Activated T-cell treated with anti-CD3 and anti-CD28 coated beads, Interleukin-2, amount 50 U/mL, for 24 hours (primary cell): ENCODE measurements at places on chromosomes 1 and 21.

DNA sequence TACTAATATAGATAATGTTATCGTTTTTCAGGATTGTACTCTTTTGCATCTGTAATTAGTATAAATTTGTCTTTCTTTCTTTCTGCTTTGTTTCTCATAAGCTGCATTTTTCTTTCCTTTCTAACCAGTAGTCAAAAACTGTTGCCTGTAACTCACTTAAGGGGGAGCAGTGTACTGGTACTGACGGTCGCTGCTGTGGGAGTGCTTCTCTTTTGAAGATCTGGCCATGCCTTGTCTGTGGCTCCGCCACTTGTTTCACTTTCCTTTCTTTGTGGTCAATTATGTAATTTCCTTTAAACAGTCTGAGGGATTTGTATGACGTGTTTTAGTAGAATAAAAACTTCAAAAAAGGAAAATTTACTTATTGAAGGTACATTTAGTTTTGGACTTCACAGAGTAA lies 37.0 kb downstream of the MIA3 start:
- peak; percentile 53 for DNase-seq

- DNase-seq, result no peak
These were observed 2.0 kb downstream of the PYCR2 start for GRCh38 chr1:225921734-225922709.

GRCh38 chr1:94773296-94773809 lies 46.8 kb upstream of the SLC44A3 start:
- no peak for DNase-seq

- DNase-seq, result no peak
These were observed 11.7 kb upstream of the USP48 start for GRCh38 chr1:21794656-21795055.

DNA sequence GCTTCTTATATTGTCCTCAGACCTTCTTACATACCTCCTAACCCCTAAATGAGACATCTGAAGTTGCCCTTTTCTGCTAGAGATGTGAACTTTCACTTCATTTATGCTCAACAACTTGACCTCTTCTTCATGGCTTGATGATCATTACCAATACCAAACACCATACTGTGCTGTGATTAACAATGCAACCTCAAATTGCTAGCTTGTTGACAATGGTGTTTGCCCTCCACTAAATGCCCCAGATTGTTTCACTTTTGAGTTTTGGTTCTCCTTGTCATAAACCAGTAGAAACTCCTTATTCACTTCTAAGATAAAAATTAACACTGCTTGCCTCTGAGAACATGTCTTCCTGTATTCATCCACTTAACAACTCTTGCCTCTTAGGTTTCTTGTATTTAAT lies 5.6 kb downstream of the JAK1 start:
- DNase-seq, result no peak

- DNase-seq, result no peak
These were observed 25.1 kb upstream of the LRRC47 start for GRCh38 chr1:3821447-3821846.

DNA sequence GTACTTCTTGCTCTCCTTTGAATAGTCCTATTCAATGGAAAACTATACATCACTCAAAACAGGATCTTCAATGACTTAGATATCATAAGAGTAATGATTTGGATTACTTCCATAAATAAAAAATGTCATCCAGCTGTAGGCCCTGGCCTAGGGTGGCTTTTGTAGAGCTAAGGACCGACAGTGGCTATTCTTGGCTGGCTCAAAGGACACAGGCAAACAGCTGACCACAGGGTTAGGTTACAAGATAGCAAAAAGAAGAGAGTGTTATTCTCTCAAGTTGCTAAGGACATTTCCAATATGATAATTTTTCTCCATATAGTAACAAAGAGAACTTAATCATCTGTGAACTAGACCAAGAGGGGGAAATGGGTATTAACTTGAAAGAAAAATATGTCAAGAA lies 495.1 kb downstream of the PLPP3 start:
- DNase-seq, result no peak

- DNase-seq, result peak; percentile 86
These were observed 99.4 kb downstream of the KCNJ15 start for GRCh38 chr21:38355992-38356781.

DNA sequence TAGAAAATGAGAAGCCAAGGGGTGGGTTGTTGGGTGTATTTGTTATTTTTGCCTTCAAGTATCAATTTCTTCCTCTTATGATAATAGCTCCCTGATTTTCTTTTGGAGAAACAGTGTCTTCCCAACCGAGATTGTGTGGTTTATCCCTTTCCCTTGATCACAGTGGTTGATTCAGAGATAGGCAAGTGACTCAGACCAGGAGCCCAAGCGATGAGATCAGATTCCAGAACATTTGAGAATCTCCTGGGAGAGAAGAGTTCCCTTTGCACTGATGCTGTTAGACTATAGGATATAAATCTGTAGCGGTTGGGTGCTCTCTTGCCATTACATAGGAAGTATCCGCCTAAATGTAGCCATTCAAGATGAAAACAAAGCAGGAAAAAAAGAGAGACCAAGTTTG lies 90.1 kb upstream of the WDR26 start:
- DNase-seq, result no peak

GRCh38 chr1:11422686-11423085 lies 56.3 kb upstream of the DISP3 start:
- DNase-seq, result no peak

DNA sequence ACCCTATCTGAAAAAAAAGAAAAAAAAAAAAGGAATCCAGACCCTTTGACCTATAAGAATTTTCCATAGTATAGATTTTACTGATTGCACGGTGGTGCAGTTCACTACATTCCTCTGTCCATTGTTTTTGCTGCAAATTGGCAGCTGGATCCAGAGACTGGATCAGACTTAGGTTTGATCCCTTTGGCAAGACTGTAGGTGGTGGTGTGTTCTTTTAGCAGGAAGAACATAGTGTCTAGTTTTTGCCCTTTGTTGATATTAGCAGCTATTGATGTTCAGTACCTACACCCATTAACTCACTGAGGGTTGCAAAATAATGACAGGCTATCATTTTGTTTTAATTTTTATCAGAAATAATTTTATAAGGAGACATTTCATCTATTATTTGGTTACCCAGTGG lies 37.1 kb downstream of the OSBPL9 start:
- DNase-seq, result no peak

GRCh38 chr1:15120251-15120945 lies 33.1 kb upstream of the TMEM51 start:
- no peak for DNase-seq

- DNase-seq, result no peak
These were observed 102.7 kb downstream of the KCND3 start for GRCh38 chr1:111886741-111887140.

GRCh38 chr21:42554251-42554961 lies 40.8 kb downstream of the SLC37A1 start:
- peak; percentile 11 for DNase-seq

GRCh38 chr1:89802841-89803240 lies 18.0 kb upstream of the LRRC8D start:
- no peak for DNase-seq

DNA sequence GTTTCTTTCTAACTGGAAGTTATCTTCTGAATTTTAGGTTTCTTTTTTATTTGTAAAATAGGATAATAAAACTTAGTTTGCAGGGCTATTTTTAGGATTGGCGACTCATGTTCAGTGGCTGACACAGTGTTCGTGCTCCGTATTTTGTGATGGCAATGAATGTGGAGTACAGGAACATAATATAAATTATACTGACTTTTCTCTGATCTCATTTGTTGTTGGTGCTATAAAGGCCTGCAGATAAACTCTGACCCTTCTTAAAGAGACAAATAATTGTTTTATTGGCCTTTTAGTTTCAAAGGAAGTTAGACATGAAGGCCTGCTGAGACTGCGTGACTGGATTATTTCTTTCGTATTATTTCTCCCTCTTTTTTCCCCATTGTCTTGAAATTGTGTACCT lies 339.6 kb downstream of the PDE4B start:
- DNase-seq, result no peak

- no peak for DNase-seq
These were observed 281.2 kb upstream of the ST6GALNAC5 start for GRCh38 chr1:76585980-76586674.

DNA sequence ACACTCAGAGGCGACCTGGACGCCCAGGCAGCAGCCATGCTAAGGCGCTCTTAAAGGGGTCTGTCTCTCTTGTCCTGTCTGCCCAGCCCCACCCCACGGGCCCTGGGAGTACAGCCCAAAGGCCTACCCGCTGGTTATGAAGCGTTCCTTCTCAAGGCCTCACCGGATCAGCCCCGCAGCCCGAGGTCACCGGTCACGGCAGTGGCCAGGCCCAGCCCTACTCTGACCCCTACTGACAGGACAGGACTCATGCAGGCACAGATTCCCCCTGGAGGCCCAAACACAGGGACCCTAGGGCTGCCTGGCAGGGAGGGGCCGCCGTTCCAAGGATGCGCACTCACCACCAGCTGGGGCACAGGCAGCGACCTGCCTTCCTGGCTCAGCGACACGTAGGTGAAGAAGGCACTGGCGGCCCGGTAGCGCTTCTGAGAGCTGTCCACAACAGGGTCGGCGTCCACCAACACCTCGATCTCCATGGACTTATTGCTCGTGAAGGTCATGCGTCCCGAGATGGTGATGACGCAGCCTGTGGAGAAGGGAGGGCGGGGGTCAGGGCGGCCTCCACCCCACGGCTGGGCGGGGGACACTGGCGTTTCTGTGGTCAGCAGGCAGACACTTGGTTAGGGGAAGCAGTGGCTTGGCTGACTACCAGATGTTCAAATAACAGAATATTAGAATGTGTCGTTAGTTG lies 20.0 kb upstream of the GPR153 start:
- DNase-seq, result no peak

DNA sequence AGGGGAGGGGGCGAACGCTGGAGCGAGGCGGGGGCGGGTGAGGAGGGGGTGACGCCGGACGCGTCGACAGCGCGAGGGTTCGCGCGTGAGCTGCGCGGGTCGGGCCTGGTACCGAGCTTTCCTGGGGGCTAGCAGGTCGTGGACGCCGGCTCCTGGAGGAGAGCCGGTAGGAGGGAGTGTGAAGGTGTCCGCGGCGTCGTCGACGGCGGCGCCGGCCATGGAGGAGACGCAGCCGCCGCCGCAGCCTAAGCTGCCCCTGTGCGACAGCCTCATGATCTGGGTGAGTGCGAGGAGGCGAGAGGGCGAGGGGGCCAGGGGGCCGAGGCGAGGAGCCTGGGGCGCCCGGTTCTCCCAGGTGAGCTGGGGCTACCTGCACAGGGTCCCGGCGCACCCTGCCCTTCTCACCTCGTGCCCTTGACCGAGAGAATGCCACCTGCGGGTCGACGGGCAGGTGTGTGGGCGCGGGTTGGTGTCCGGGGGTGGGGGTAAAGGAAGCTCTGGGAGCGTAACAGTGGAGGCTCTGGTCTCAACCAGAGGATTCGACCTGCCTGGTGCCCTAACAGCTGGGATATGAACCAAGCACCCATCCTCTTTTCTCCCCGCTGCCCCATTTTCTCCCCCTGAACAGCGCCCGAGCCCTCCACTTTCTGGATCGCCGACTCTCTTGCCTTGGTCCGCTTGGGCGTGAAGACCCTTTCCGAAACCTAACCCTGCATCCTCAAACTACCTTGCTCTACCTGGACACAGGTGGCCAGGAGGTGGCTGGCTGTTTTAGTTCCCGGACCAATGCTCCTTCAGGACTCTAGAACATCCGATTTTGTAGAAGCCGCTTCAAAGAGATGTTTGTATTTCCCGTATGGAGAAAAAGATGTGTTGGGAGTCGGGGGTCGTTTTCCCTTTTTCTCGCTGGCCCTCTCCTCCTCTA lies at the start of gene HOOK1:
Gene HOOK1 (plus strand): TSS at position 49 of the 925 bp plus-strand sequence. CDS start 169 bp downstream, at position 218.
- no peak for DNase-seq

GRCh38 chr21:38319781-38320180 lies 63.0 kb downstream of the KCNJ15 start:
- DNase-seq, result no peak

DNA sequence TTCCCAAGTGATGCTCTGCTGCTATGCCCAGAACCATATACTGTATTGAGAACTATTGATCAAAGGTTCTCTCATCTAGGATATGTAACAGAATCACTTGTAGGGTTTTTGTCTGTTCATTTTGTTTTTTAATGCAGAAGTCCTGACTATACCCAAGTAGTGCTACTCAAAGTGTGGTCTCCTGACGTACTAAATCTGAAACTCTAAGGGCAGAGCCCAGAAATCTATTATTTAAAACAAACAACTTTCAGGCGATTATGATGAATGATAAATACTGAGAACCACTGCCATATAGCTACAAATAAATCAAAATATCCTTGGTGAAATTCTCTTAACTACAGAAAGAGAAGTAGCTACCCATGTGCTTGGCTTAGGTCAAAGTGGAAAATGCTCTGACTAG lies 10.1 kb downstream of the ZZZ3 start:
- DNase-seq, result no peak
